ENCODE measurements at places on chromosomes 5 and 9.

- DNase-seq, result no peak
Measured at GRCh38 chr9:135592331-135592590, 30.7 kb downstream of the PAEP start.

DNA sequence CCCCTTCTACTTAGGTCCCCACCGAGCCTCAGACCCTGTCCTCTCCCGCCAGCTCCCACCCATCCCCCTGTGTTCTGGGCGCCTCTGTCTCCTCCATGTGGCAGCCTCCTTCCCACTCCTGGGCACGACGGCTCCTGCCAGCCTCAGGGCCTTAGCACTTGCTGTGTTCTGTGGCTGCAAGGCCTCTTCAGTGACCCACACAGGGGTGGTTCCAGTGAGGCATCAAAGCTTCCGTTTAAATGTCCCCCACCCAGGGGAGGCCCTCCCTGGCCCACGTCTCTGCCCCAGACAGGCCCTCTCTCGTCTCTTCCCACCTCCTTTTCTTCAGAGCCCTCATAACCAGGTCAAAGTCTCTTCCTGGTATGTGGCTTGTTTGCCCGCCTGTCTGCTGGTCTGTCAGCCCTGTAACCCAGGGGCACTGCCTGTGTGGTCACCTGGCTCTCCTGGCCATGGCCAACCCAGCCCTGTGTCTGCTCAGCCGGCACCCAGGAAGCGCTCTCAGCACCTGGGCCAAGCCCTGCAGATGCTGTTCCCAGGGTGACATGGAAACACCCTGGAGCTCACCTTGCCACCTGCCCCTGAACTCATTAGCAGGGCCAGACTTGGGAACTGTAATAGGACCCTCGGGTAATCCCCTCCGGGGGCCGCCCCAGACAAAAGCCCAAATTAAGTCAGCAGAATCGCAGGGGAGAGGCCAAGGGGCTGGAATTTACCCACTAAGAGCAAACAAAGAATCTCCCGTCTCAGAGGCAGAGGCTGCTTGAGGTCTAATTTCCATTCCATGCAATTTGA lies 33.7 kb downstream of the LHX3 start:
- no peak for DNase-seq

- DNase-seq, result no peak
Measured at GRCh38 chr9:95574176-95574575, 57.4 kb upstream of the PTCH1 start.

- DNase-seq, result no peak
Measured at GRCh38 chr9:19934301-19934871, 145.5 kb upstream of the SLC24A2 start.

DNA sequence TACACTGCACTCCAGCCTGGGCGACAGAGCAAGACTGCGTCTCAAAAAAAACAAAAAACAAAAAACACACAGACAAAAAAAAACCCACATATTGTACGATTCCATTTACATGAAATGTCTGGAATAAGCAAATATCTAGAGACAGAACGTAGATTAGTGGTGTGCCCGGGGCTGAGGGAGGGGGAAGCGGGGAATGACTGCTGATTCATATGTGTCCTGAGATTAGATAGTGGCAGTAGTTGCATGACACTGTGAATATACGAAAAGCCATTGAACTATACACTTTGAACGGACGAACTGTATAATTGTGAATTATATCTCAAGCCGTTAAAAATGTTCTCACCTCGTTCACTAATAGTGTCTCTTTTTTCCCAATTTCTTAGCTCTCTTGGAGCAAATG lies 23.9 kb downstream of the FGF1 start:
- no peak for DNase-seq

DNA sequence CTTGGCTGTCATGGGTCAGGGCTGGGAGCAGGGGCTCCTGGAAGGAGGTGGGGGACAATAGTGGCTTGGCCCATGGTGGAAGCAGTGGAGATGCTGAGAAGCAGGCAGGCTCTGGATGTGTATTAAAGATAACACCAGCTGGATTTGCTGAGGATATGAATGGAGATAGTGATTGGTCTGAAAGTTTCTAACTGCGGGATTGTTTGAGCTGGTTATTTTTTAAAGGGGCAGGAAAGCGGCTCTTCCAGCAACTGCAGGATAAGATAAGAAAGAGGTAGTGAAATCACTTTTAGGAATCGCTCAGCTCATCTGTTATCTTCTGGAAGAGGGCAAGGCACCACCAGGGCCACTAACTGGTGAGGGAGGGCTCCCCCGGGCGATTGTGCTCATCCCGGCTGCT lies 125.5 kb downstream of the TENT4A start:
- no peak for DNase-seq

- DNase-seq, result no peak
Measured at GRCh38 chr5:163104464-163104863, 332.9 kb upstream of the CCNG1 start.

DNA sequence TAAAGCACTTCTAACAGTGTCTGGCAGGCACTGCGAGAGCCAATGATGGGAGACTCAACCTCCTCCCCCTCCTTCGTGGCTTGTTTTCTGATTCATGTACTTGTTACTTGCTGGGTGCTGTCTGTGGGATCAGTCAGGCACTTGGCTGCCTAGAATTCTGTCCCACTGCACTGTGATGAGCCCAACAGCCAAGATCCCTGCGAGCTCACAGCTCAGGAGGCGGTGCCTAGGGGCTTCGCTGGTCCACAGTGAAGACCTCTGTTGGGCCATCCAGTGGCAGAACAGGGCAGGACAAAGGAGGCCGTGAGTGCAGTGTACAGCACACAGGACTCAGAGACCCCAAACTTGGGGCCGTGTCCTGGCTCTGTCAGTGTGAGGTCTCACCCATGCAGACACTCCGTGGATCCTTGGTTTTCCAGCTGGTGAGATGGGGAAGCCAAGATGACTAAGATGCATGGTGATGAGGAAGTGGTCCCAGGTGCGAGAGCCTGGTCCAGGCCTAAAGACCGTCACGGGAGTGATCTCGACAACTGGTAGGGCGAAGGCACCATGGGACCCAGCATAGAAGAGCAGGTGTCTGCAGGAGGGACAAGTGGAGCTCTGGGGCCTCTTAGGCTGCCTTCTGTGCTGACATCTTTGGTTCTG lies 19.5 kb downstream of the MYMK start:
- no peak for DNase-seq

GRCh38 chr5:20832204-20833080 lies 844.4 kb upstream of the CDH18 start:
- no peak for DNase-seq

DNA sequence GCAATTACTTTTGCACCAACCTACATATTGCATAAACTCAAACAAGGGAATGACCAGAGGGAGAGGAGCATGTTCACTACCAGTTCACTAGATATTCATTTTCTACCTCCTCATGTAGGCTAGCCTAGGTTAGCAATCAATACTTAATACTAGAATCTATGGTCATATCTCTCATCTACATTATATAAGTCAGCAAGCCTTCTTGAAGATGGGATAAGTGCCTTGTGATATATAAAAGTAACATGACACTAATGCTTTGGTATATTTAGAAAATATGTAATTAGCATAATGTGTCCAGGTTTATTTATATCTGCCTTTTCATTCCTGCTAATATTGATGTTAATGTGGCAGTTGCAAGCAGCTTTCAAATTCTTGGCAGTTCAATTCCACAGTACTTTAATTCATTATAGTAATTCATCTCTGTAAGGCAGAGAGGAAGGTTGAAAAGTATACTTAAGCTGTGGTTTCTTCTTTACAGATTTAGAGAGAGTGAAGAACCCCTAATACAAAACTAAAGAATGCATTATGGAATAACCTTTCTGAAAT lies 1613.2 kb upstream of the ACO1 start:
- DNase-seq, result no peak

DNA sequence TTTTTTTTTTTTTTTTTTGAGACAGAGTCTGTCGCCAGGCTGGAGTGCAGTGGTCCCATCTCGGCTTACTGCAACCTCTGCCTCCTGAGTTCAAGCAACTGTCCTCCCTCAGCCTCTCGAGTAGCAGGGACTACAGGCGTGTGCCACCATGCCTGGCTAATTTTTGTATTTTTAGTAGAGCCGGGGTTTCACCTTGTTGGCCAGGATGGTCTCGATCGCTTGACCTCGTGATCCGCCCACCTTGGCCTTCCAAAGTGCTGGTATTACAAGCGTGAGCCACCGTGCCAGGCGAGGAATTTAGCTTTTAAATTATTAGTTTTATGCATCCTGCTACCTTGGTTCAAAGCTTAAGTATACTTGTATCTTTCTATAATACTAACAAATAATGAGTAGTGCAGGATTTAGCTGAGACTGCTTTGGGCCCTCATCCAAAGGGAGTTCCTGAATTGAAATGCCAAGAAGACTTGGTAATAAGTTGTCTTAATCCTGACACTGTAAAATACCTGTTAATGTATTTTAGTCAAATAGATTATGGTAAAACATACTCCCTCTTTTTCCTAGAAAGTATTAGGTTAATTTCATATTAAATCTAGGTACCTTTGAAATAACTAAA lies 5.0 kb downstream of the CDC42SE2 start:
- no peak for DNase-seq

DNA sequence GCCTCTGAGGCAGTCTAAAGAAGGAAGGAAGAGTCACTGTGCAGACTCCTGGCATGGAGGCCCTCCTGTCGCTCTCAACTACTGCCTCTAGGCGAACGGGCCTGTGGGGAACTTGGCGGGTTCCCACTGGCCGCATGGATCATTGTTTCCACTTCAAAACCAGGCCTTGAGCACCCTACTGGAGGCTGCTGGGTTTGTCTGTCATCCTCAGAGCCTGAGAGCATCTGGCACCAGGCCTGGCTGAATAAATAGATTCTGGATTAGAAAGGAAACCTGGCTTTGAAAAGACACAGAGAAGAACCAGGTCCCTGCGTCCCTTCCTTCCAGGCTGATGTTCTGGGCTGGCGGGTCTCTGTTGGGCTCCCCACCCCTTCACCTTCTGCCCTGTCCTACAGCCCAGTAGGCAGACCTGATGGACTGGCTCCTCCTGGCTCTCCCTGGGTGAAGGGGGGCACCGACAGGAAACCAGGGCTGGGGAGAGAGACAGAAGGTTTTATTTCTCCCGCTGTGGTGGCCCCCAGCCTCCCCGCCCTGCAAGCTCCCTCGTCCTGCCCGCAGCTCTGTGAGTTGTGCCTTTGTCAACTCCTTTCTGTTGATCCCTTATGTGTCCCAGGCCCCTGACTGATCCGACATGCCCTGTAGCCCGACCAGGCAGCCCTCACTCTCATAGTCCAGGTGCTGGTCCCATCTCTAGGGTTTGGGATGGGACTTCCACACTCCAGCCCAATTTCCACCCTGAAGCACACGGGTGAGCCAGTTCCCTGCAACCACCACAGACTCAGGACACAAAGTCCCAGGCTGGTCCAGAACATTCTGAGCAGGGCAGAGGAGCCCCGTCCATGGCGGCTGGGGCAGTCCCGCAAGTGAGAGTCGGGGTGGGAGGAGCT lies 50.1 kb downstream of the ADAMTS2 start:
- no peak for DNase-seq

DNA sequence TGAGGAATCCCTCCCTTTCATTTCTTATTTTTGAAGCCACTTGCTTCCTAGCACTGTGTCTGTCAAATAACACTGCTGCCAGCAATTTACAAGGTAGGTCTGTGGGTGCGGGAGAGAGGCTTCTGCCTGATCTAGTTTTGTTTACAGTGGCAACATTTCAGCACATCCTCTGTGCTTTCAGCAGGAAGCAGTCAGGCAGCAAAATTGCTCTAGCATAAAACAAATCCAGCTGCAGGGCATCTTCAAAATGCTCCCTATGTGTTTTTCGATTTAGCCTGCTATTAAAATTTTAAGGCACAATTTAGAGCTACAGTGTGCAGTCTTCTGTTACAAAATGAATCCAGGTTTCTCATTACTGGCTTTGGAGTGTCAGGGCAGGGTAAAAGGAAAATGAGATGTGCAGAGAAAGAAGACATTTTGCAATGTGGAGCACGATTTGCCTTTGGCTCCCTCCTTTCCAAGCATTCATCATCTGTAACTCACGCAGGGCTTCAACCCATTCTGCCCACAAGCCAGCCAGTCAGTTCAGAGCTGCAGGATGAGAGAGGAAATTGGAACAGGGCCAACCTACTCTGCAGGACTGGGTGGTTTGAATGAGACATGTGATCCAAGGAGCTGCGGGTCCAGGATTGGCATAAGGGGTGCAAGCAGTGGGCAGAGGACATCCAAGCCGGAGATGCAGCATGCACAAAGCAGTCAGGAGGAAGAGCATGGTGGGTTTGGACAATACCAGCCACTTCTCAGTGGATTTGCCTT lies 143.4 kb upstream of the APC start:
- DNase-seq, result no peak

DNA sequence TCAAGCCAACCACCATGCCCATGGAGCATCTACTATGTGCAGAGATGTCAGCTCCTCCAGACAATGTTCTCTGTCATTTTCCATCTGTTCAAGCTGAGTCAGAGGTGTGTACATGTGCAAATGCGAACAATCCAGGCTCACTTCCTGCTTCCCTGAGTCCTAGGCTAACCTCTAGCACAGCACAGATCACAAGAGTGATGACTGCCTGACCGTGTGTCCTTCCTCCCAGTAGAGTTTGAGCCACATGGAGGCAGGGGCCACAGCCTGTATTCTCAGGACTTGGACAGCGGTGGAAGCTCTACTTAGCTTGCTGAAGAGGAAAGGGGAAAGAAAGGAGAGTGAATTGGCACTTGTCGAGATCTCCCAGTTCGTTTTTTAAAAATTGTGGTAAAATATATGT lies 87.2 kb downstream of the KCNIP1 start:
- no peak for DNase-seq

DNA sequence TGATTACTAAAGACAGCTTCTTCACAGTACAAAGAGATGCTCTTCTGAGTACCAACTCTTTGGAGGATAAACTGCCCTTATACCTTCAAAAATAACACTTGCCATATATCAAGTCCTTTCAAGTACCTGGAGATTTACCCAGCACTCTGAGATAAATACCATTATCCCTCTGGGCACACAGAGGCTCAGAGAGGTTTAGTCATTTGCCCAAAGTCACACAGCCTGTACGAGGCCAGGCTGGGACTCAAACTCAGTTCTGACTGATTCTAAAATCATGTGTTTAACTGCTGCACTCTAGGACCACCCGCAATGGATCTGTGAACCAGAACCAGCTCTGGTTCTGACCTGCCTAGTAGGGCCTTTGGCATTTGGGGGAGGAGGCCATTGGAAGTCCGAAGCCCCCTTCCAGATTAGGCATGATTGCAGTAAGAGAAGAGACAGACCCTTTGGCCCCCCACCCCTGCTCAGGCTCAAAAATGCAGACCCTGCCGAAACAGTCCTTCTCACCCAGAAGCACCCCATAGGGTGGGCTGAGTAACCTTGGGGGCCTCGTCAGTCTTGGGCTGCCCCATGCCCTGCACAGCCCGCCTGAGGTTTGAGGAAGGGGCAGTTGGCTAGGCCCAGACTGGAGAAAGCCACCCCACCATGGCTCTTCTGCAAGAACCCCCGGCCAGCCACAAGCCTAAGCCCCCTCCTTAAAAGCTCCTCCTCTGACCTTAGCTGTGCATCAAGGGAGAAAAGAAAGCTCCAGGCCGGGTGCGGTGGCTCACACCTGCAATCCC lies 32.8 kb upstream of the IL17B start:
- DNase-seq, result no peak
